ENCODE measurements at places on chromosomes 13 and 19.

GRCh38 chr19:51507640-51508058 is 6.0 kb upstream of the SIGLEC12 start:
- DNase-seq = no peak

GRCh38 chr13:94209117-94209516 is 270.4 kb downstream of the DCT start:
- DNase-seq = no peak

DNA sequence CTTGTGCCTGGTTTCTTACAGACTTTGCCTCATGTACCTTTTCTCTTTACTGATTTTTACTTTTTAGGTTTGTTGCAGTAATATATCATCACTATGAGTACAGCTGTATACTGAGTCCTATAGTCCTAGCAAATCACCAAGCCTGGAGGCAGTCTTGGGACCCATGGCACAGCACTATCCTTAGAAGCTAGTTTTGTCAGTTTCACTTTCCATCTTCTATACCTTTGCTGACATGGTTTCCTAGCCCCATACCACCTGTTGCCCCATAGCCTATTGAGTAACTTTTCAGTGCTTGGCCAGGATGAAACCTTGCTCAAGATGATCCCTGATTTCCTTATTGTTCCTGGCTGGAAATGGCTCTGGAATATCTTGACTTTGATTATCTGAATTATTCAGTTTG is 826.4 kb downstream of the GPC5 start:
- no peak for DNase-seq

DNA sequence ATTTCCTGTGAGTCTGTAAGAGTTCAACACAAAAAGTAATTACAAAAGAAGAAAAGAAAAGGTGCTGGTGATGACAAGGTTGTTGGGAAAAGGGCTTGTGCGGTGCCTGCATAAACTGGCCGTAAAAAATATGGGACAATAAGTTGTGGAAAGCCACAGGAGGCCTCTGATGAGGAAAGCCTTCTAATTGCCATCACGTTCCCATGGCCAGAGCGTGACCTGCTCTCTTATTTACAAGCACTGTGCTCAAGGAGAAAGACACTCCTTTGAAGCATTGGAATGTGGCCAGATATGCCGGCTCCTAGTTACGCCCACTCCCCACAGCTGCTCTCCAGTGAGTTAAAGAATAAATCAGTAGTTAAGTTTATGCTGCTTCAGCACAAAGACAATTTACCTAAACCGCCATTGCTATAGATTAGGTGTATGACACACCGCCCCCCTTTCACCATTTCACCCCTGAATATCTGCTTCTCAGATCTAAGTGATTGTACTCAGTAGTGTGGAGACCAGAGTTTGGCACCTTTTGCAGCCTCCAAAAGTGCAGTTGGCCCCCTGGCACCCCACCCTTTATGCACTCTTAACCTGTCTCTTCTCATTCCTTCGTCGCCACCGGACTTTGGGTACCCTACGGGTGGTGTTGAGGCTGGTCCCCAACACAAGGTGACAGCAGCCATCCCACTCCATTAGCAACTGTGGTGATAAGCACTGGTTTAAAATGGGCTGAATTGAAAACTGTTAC is 8.1 kb upstream of the PGLYRP1 start:
- DNase-seq = no peak

DNA sequence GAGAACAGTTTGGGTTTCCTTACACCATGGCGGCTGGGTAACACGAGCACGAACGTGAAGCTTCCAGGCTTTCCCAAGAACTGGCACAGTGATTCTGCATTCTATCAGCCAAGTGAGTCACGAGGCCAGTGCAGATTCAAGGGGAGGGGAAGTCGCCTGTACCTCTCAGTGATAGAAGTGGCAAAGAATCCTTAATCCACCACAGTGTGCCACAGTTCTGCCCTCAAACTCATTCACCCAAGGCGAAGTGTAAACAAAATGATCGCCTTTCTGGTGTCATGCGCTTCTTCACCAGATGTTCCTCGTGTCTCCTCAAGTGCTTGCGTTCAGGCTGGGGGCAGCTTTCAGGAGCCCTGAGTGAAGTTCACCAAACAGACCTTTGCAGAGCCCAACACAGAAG is 24.9 kb upstream of the AMER2 start:
- no peak for DNase-seq

GRCh38 chr19:27773318-27774094 is 1439.4 kb downstream of the UQCRFS1 start:
- no peak for DNase-seq

DNA sequence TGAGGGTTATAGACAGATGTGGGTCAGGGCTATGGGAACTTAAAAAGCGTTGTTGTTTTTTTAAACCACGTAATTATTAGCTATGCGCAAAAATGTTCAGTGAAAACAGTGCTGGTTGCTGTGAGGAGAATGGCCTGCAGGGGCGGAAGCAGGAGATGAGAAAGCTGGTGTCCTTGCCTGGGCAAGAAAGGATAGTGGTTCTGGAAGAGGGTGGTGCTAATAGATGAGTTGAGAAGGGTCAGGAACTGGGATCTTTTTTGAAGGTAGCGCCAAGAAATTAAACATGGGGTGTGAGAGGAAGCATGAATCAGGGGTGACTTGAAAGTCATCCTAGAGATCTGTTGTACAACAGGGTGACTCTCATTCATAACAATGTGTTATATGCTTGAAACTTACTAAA is 4.8 kb upstream of the SMG9 start:
- no peak for DNase-seq

- DNase-seq = no peak
Observed at GRCh38 chr19:57802269-57802668, 12.4 kb downstream of the ZNF552 start.

DNA sequence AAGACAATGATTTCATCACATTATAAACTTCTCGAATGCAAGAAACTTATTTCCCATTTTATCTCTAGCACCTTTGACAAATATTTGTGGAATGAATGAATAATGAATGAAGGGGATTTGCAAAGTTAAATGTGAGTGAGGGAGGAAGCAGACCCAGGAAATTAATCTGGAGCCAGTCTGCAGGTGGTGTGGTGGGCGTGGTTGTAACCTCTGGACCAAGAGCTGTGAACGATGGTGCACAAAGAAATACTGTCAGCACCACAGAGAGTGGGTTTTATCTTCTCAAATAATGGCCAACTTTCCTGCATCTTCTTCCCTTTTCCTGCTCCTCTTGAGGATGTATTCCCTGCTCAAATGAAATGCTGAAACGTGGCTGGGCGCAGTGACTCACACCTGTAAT is 11.0 kb upstream of the ZNF792 start:
- no peak for DNase-seq

- no peak for DNase-seq
Observed at GRCh38 chr19:632579-633067, 714 bp downstream of the POLRMT start.

- no peak for DNase-seq
Observed at GRCh38 chr19:34577056-34577455, 95.5 kb downstream of the WTIP start.

- DNase-seq = no peak
Observed at GRCh38 chr13:32116210-32116609, 84.6 kb downstream of the FRY start.

DNA sequence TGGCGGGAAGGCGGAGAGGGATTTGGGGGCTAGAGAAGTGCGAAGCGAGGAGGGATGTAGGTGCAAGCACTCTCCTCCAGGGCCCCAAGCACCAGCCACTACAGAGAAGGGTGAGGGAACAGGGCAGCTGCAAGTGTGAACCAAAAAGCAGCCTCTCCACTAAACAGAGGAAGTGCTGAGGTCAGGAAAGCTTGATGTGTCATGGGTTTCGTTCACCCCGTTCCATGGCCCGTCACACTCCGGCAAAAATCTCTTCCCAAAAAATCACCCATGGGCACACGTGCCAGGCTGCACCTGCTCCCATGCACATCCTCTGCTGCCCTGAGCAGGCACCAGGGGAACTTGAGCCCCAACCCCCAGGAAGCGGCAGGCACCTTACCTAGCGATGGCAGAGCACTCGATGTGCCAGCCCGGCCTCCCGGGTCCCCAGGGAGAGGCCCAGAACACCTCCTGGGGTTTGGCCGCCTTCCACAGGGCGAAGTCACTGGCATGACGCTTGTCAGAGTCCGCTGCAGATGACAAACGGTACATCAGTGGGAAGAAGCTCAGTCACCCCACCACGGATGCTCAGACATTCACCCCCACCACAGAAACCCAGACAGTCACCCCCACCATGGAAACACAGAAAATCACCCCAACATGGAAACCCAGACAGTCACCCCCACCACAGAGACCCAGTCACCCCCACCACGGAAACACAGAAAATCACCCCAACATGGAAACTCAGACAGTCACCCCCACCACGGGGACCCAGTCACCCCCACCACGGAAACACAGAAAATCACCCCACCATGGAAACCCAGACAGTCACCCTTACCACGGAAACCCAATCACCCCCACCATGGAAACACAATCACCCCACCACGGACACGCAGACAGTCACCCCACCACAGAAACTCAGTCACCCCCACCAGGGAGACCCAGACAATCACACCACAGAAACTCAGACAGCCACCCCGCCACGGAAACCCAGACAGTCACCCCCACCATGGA is 29.0 kb downstream of the CARS2 start:
- no peak for DNase-seq

- DNase-seq = peak; percentile 56
Observed at GRCh38 chr13:101916108-101916774, 463.8 kb downstream of the ITGBL1 start.

DNA sequence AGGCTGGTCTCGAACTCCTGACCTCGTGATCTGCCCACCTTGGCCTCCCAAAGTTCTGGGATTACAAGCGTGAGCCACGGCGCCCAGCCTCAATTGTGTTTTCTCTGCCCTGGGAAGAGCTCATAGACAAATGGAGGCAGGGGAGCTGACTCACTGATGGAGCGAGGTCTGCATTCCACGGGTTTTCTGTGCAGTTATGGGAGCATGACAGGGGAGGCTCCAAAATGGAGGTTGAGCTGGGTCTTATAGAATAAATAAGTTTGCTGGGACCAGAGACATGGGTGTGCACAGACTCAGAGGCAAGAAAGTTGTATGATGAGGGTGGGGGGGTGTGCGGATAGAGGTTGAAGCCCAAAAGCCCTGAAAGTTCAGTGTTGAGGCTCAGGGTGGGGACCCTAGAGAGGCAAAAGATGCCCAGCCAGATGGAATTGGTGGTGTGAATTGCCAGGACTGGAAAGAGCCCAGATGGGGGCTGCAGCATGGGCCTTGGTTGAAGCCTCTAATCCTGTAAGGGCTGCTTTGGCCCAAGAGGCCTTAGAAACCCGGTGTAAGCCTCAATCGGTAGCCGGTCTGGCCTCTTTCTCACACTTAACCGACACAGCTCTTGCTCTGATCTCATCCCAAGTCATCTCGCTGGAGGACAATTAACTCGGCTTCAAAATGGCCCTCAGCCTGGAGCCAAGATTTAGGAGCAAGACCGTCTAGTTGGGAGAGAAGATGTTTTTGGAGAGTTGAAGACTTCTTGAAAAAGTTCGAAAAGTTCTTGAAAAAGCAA is 1.9 kb downstream of the TPM4 start:
- DNase-seq = no peak

DNA sequence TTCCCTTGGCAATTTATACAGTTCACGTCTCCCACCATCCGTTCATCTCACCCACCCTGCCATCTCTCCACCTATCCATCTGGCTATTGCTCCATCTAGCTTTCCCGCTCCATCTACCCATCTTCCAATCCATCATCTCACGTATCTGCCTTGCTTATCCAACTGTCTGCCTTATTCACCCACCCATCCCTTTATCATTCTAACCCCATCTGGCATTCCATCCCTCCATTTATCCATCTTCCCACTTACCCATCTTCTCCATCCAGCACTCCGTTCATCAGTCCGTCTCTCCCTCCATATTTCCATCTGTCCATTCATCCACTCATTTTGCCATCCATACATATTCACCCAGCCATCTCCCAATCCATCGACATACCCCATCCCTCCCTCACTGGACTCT is 10.0 kb downstream of the RPS16 start:
- no peak for DNase-seq

DNA sequence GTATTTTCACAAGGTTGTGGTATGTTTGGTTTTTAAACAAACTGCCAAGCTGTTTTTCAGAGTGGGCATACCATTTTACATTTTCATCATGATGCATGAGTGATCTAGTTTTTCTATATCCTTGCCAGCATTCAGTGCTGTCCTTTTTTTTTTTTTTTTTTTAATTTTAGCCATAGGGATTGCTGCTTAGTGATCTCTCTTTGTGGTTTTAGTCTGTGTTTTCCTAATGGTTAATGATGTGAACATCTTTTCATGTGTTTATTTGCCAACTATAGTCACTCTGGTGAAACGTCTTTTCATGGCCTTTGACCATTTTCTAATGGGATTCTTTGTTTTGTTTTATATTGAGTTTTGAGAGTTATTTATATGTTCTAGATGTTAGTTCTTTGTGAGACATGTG is 59.7 kb downstream of the SHISA2 start:
- no peak for DNase-seq

- peak; percentile 10 for DNase-seq
Observed at GRCh38 chr19:7636317-7636690, 606 bp upstream of the STXBP2 start.

DNA sequence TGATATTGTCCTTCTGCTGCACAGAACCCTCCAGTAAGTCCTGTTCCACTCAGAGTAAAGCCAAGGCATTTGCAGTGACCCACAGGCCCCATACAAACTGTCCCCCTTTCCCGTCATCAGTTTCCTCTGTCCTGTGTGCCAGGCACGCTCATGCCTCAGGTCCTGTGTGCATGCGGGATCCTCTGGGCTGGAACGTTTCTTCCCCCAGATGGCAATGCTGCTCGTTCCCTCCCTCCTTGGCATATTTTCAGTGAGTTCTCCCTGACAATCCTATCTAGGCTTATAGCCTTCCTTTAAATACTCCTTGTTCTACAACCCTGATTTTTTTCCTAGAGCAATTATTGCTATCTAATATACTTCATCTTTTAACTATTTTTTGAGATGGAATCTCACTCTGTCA is 5.7 kb downstream of the OPA3 start:
- no peak for DNase-seq

DNA sequence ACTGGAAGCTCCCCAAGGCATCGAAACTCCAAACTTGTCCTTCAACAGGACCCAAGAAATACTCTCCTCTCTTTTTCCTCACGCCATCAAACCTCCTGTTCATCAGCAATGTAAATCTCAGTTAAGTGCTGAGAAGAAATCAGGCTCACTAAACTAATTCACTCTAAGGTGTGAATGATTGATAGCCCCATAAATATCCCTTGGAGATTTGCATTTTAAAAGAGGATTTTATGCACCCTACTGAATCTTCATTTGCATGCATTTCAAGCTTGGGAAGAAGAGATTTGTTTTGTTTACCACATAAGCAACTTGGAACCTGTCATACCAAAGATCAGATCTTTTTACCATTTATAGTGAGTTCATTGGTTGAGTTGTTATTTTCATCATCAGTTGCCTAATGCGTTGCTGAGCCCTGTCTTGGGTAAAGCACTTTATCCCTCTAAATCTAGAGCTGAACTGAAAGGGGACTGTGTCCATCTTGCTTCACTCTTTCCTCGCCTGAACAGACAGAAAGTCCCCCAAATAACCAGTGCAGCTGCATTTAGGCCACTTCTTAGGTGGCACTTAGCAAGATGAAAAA is 40.2 kb upstream of the GSX1 start:
- DNase-seq = no peak
